AG10803 (cell line): ENCODE measurements at places on chromosomes 6 and 20.

- DNase-seq = peak; percentile 63
These were observed 5.3 kb downstream of the POPDC3 start for GRCh38 chr6:105174512-105174911.

DNA sequence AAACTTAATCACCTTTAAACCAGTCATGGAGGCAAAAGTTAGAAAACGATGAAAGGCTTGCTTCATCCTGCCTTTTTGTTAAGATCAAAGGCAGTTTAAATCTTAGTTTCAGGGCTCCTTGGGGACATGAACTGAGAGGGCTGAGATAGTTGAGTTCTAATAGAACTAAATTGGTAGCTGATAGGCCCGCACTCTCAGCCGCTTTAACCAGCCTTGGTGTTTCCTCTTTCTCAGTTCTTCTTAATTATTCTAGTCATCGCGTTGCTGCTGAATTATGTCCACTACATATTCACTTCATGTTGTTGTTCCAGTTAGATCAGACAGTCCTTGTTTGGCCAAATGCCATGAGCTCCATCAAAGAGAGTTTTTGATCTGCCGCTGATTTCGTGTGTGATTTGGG, 72.5 kb downstream of the ANKS1A start:
- DNase-seq = no peak

GRCh38 chr6:148431413-148431812, 88.8 kb downstream of the SASH1 start:
- DNase-seq = no peak

DNA sequence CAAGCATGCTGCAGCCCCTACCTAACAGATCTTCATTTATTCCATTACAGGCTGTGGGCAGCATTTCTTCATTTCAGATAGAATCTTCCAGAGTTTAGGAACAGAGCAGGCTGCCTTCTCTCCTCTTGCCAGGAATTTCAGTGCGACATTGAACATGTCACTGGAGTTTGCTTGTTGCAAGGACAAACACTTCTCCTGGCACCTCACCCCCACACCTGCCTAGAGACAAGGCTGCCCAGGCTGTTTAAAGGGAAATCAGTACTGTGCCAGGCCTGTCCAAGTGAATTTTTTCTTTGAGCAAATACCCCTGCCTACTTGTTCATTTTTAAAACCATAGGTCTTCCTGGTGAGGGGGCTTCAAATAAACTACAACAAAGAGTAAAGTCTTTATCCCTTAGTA, 594.1 kb downstream of the PTPRT start:
- DNase-seq = no peak

GRCh38 chr6:85236636-85237035, 213.2 kb upstream of the NT5E start:
- DNase-seq = no peak
